ENCODE measurements at places on chromosomes 4 and X.

DNA sequence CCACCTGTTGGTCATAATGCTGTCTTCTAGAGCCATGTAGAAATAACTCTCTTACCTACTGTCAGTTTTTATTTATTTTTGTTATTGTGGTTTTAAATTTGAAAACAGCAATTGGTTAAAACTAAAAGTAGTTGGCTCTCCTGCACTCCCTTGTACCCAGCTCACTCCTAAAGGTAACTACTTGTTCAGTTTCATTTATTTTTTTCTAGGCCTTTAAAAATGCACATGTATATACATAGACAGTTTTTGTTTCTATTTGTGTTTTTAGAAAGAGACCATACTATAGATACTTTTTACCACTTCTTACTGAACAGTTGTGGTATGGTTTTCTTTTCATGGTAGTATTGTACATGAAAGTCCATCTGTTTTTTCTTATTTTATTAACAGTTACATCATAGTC, 16.8 kb downstream of the SMAD1 start:
- no peak for DNase-seq

GRCh38 chr4:67198727-67199126, 346.6 kb downstream of the CENPC start:
- peak; percentile 20 for DNase-seq

DNA sequence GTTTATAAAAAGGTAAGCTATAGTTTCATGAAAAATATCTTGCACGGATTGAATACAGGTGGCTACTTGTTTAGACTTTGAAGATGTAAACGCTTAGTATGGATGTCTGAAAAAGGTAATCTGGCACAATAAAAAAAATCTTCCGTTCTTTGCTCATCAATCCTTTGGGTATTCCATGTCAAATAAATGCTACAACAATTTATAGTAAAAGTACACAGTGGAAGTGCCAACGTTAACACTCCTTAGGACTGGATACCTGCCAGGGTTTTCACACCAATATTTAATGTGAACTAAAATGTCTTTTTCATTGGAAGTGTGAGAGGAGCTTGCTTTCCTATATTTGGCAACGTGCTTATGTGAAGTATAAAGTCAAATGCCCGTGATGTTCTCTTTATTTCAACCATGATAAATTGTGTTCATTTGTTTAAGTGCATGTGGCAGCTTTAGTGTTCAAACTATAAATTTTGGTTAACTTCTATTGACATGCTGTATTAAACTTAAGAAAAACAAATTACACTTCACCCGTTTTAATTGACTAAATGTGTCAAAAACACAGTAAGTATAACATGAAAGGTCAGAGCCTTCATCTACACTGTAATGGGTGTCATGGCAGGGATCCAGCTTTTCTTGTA, 121.7 kb upstream of the HAND2 start:
- no peak for DNase-seq

DNA sequence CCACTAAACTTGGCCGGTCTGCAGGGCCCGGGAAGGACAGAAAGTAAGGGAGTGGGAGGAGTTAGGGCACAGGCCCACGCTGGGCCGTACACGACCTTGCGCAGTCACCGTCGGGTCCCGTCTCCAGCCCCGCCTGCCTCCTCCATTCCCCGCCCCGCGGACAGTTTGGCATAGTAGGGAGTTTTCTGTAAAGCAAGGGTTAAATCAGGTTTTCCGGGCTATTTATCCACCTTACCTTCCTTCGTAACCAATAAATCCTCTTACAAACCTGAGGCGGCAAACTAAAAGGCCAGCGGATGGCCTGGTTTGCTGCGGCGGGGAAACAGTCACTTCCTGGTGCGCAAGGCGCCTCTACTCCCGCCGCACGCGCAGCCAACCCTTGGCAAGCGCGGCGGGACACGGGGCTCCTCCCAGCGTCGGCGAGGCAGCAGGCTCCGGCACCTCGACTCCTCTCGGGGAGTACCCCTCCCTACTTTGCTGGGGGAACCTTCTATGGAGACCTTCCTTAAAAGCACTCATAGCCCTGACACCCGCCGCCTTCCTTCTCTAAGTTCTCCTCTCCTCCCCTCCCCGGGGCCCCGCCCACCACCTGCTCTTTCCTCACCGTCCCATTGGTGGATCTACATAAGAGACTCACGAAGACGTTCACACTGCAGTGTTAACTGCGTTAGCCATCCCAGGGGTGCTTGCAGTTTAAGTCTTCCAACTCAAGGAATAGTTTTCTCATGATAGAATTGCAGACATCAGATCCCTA, at the start of gene TRMT2B:
Gene TRMT2B (minus strand): TSS at position 563 of the 754 bp plus-strand sequence. CDS start 9,822 bp downstream, outside the sequence.
- peak; percentile 80 for DNase-seq

DNA sequence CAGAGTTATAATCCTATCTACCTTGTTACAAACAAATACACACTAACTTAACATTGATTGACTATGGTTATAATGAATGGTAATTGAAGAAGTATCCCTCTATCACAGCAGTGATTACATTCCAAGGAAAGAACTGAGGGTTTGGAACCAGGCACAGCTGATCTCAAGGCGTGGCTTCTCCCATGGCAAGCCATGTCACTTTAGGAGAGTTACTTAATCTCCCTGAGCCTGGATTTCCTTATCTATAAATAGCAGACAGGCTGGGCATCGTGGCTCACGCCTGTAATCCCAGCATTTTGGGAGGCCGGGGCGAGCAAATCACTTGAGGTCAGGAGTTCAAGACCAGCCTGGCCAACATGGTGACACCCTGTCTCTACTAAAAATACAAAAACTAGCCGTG, 25.6 kb downstream of the SORBS2 start:
- no peak for DNase-seq

DNA sequence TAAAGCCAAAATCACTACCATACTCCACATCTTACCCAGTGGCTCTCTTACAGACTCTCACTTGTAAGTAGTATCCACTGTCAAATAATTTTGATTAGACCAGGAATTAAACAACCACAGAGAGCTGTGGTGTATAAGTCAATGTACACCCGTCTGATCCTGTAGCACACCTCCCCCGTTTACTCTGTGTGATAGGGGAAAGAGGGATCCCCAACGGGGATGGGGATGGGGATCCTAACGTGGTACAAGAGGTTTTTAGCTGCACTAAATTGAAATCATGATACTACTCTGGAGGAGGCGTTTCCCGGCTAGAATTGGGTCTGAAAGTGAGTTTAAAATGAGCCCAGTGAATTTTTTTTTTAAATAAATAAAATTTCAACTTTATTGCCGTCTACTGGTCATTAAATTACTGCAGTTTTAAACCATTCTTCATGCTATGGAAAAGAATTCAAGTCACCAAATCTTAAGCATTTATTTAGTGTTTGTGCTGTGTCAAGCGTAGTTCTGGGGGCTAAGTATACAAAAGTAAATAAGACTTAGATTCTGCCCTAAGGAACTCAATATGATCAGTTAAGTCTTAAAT, 76.6 kb downstream of the INTS12 start:
- DNase-seq = no peak

- DNase-seq = no peak
These were observed 6.8 kb upstream of the BEND2 start for GRCh38 chrX:18227458-18227857.

GRCh38 chrX:134174859-134175258, 62.1 kb upstream of the CCDC160 start:
- peak; percentile 75 for DNase-seq

GRCh38 chr4:60683357-60683756, 516.8 kb upstream of the ADGRL3 start:
- DNase-seq = no peak

GRCh38 chrX:20315140-20315539, 48.4 kb upstream of the RPS6KA3 start:
- DNase-seq = no peak

DNA sequence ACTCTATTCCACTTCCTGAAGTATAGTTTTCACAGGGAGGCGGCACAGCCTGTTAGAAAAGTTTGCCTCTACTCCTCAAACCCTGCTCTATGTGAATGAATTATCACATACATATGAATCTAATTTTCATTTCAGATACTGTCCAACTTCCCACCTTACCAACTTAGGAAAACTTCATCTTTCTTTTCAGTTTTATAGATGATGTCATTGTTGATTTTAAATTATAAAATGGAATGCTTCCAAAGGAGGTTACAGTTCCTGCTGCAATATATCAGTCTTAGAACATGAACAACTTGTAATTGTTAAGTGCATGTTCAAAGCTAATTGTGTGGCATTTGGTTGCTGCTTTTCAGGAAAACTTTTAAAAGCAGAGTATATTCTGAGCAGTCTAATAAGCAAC, 92.4 kb downstream of the NEUROG2 start:
- no peak for DNase-seq

All from cerebellar cortex (tissue), 1 donor.